ENCODE measurements at places on chromosomes 2 and 18. TPM values are rescaled to one million over a fixed set of nuclear protein-coding genes. Genes with fewer than 3 reads are reported as not detected.

DNA sequence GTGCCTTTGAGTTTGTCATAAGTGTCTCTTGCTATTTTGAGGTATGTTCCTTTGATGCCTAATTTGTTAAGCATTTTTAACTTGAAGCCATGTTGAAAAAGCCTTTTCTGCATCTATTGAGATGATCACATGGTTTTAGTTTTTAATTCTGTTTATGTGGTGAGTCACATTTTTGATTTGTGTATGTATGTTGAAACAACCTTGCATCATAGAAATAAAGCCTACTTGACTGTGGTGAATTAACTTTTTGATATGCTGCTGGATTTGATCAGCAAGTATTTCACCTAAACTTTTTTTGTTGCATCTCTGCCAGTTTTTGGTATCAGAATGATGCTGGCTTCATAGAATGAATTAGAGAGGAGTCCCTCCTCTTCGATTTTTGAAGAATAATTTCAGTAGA, 469.7 kb downstream of the CDH2 start:
- DNase-seq = no peak

GRCh38 chr18:61496374-61496773, 163.1 kb downstream of the CDH20 start:
- DNase-seq = peak; percentile 54

GRCh38 chr2:217222309-217222910, 362.5 kb upstream of the TNP1 start:
- DNase-seq = no peak

- no peak for DNase-seq
Measured at GRCh38 chr2:80525152-80525551, 220.6 kb upstream of the LRRTM1 start.

GRCh38 chr2:60317844-60318243, 235.6 kb downstream of the BCL11A start:
- no peak for DNase-seq

Gene SCN9A
- 9.5 TPM for polyA plus RNA-seq

Gene CGREF1
- 3.5 TPM for polyA plus RNA-seq

Gene FOSL2
- polyA plus RNA-seq = 0.61 TPM
